Fibroblast of lung (primary cell): ENCODE measurements at places on chromosomes 1 and 21. TPM values are rescaled to one million over a fixed set of nuclear protein-coding genes. Genes with fewer than 3 reads are reported as not detected.

Gene KCNH1
- 0.17 and 0.26 TPM in 2 replicates for total RNA-seq

Gene KISS1
- total RNA-seq, result 0.17 TPM in 1 of 2 replicates, not detected in the other

Gene CFHR2
- total RNA-seq, result not detected in 2 replicates

Gene C1orf74
- 3.1 and 4.3 TPM in 2 replicates for total RNA-seq

Gene CNR2
- total RNA-seq, result not detected in 2 replicates

Gene MRPS6
- 19.3 and 20.0 TPM in 2 replicates for total RNA-seq

Gene RNU1-1
- total RNA-seq, result under 0.01 and 3,997 TPM in 2 replicates

Gene LIPI
- total RNA-seq, result not detected in 2 replicates

Gene C4BPA
- total RNA-seq, result not detected in 2 replicates

Gene SLC9C2
- not detected in 2 replicates for total RNA-seq

Gene DCST1
- not detected in 2 replicates for total RNA-seq

Gene CCDC27
- not detected in 2 replicates for total RNA-seq

Gene FBXO2
- total RNA-seq, result 2.3 and 2.6 TPM in 2 replicates

Gene OR2L5
- not detected in 2 replicates for total RNA-seq

Gene SAMD11
- total RNA-seq, result 3.8 and 7.7 TPM in 2 replicates
